Cardiac fibroblast (primary cell): ENCODE measurements at places on chromosomes 2 and 18.

- no peak for DNase-seq
Observed at GRCh38 chr2:27145682-27146081, 3.1 kb upstream of the TCF23 start.

DNA sequence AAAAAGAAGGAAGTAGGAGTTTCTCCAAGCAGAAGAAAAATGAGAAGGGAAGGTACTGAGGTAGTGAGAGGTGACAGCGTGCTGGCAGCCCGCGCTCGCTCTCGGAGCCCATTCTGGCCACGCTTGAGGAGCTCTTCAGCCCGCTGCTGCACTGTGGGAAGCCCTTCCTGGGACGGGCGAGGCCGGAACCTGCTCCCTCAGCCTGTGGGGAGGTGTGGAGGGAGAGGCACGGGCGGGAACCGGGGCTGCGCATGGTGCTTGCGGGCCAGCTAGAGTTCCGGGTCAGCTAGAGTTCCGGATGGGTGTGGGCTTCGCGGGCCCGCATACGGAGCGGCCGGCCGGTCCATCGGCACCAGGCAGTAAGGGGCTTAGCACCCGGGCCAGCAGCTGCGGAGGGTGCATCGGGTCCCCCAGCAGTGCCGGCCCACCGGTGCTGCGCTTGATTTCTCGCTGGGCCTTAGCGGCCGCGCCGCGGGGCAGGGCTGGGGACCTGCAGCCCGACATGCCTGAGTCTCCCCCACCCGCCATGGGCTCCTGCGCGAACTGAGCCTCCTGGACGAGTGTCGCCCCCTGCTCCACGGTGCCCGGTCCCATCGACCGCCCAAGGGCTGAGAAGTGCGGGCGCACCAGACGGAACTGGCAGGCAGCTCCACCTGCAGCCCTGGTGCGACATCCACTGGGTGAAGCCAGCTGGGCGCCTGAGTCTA, 11.1 kb upstream of the CYS1 start:
- DNase-seq, result no peak

DNA sequence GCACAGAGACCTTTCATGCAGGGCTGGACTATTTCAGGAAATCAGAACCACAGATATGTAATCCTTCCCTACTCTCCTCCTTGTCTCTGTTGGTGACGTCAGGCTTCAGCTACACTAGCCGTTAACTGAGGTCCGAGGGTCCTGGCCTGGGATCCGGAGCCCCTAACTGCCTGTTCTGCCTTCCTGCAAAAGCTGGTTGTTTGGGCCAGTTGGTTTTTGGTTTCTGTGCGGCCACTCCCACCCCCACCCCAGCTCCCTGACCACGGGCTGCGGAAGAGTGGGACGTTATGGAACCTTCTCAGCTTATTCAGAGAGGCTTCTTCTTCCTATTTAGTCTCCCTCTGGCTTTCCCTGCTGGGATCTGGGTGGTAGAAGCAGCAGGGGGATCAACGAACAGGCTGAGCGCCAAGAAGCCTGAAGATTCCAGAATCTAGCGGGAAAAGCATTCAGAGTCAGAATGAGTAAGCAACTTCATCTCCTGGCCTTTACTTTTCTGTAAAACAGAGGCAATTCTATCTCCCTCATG, 49.3 kb upstream of the ROCK2 start:
- DNase-seq, result peak; percentile 76

DNA sequence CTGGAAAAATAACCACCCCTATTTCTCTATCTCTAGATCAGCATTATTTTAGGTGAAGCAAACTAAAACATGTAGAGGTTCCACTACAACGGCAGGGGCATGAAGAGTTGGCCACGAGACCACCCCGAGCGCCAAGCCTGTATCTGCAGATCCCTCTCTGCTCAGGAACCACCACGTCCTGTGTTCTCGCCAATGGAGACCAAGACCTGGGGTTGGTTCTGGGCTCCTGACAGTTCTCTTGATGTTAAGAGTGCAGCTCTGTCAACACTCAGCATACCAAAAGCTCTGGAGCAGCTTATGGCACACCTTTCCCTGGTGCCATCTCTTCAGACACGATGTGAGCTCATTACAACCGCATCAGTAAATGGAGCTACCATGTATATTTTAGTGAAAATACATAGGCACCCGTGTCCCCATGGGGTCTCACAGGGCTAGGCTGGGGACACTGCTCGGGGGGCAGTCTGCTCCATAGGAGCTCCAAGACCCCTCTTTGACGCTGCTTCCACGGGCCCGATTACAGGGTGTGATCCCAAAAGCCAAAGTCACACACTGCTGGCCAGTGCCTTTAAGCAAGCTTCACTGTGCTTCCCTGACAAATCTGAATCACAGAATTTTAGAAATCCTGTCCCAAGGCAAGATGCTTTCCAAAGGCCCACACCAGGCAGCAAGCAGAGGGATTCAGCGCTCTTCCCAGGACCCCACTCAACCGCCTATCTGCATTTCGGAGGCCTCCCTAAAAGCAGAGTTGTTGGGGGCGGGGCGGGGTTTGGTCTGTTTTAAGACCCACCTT, 72.2 kb downstream of the EMILIN2 start:
- DNase-seq, result no peak

GRCh38 chr18:73942081-73942625, 205.5 kb downstream of the FBXO15 start:
- DNase-seq, result no peak

- DNase-seq, result no peak
Observed at GRCh38 chr2:36769106-36769505, 72.6 kb downstream of the VIT start.

DNA sequence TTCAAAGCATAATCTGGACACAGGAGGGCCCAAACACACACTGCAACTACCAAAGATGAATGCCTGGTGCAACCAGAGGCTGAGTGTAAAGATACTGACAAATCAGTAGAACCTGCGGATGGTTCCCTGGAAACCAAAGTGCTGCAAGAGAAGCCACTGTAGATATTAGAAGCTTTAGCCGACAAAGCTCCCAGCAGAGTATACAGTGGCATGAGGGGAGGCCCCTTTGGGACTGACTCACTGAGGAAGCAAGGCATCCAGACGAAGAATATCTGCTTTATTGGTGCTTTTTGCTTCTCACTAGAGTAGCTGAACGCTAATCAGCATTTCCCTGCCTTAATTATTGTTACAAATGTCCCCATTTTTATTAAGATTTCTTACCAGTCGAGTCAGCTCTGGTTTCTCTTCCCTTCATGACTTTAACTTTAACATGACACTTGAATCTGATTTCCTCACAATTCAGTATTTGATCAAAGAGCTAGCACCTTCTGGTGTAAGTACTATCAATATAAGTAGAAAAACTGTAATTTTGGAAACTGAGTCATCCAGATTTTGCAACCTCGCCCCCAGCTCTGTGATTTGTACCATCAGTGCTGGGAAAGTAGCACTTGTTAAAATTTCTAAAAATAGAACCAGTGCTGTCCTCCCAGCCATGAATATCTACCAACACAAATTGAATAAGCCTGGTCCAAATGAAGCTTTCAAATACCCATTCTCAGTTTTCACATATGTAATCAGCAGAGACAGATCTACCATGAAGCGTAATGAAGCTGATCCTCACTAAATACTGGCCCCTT, 34.2 kb downstream of the FIGN start:
- no peak for DNase-seq

DNA sequence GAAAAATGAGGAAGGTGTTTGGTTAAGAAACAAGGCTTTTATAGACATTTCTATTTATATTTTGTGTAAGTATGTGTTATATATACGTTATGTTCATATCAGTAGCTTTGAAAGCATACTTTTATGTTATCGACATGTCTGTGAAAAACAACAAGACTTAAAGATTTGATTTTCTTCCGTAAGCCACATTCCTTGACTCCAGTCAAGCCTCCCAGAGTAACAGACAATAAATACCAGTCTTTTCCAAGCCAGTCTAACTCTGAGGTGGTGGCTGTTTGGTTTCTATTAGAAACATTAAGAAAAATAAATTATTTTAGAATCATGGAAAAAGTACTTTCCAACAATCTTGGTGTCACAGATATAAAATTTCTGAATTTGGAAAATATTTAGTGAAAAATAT, 16.3 kb upstream of the ITGAV start:
- DNase-seq, result no peak

DNA sequence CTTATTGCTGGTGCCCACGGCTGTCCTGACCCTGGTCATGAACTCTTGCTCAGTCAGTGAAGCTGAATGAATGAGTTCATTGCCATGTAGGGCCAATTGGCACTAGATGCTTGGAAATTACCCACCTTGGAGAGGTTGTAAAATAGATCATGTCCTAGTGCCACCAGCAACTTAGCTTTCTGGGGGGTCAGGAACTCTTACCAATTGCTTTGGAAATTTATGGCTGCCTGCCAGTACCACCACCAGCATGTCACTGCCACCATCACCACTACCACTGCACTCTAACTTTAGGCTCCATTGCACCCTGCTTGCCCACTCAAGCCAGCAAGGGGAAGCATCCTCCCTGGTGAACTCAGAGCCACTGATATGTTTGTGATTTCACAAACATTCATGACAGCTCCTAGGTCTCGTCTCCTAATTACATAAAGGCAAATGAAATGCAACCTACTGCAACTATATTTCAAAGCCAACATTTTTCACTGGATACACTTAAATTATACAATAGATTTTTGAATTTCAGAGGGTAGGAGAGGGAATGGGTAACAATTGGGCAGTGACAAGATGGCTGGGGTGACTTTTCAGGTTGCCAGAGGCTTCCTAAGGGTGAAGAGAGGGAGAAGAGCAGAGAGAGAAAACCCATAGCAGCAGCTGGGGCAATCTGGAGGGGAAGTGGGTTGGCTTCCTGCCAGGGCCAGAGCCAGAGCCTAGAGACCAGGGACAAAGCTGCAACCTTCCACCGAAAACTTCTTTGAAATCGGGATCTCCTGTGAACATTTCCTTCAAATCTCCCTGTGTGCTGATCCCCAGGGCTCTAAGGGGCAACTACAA, 3.5 kb upstream of the EMILIN1 start:
- DNase-seq, result peak; percentile 69

DNA sequence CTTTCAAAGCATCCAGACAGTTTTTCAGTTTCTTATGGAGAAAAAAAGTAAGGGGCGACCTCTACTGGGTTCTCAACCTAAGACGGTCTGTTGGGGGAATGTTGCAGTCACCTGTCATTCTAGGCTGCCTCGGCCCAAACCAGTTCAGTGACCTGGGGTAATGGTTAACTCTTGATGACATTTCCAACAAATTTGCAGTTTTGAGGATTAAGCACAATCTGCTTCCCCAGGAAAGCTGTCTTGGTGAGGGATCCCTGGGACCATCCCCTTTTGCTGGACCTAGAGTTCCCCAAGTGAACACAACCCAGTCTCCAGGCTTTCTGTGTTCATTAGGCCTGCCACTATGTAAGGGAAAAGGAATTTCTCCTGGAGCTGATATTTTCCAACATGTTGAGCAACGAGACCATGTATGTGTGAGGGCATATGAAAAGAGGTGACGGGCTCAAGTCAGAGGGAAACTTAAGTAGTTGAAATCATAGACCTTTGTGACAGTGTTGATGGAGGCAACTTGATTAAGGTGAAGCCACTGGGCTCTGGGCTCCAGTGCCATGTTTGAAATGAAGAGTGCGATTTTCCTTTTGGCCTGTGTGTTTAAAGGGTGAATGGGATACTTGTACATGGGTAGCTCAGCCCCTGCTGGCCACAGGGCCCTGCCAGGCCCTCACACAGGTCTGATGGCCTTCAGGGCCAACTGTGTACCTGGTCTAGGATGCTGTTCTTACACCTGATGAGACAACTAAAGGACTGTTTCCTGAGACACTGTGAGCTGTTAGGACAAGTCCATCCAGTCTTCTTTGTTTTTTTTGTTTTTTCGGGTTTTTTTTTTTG, 27.0 kb downstream of the FOSL2 start:
- DNase-seq, result no peak

GRCh38 chr18:46362533-46362932, 258.3 kb downstream of the HAUS1 start:
- DNase-seq, result no peak

DNA sequence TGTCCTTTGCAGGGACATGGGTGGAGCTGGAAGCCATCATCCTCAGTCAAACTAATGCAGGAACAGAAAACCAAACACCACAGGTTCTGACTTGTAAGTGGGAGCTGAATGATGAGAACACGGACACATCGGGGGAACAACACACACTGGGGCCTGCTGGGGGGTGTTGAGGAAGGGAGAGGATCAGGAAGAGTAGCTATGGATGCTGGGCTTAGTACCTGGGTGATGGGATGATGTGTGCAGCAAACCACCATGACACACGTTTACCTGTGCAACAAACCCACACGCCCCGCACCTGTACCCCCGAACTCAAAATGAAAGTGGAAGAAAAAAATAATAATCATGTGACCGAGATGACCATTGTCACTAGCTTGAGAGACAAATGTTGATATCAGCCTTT, 114.7 kb downstream of the NDUFA10 start:
- DNase-seq, result no peak
